ENCODE measurements at places on chromosomes 3 and 15.

DNA sequence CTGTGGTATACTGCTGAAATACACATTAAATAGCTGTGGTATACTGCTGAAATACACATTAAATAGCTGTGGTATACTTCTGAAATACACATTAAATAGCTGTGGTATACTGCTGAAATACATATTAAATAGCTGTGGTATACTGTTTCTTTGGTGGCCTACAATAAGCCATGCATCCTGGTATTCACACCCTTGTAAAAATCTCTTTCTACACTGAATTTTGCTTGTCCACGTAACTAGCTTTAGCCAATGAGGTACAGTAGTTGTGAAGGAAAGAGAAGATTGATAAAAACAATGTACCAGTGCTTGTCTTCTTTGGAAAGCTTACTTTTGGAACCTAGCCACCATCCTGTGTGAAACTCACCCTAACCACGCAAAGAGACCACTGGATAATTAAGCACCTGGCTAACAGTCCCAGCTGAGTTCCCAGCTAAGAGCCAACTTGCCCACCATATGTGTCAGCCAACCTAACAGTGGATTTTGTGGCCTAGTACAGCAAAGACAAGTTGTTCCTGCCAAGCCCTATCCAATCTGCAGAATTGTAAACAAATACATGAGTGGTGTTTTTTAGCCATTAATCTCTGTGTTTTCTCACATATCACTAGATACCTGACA is 103.4 kb upstream of the MELTF start:
- no peak for DNase-seq

DNA sequence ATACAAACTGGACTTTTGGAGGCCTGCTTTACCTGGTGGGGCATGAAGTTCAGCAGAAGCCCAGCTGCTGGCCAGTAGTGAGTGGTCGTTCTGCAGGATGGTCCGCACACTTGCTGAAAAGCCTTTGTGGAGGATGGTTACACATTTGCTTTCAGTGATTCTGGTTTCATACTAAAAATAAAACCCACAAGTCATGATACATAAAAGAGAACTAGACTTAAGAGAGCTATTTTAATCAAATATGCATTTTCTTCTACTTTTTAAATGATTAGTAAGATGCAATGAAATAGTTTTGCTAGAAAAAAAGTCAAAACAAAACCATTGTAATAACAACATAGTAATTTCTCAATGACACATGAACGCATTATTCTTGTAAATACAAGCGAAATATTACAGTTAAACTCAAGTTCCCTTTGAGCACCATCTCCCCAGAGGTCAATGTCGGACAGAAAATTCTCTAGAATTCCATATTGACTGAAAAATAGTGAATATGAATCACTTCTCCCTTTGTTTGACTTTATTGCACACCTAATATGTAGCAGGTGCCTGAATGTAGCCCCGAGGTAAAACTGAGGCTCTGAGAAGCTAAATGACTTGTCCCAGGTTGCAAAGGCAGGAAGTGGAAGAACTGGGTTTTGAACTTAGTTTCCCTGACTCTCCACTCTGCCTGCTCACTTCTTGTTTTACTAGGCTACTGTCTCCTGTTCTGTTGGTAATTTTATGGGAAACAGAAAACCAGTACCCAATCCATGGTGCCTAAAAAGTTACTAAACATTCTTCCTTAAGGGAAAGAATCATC is 8.3 kb downstream of the IL5RA start:
- no peak for DNase-seq

- no peak for DNase-seq
Observed at GRCh38 chr3:172376881-172377280, 71.4 kb downstream of the GHSR start.

- DNase-seq: no peak
Observed at GRCh38 chr15:29636140-29636539, 186.1 kb downstream of the TJP1 start.

GRCh38 chr3:100401674-100402041 is 319 bp downstream of the LNP1 start:
- DNase-seq: no peak

- peak; percentile 42 for DNase-seq
Observed at GRCh38 chr15:33278816-33279612, 31.8 kb upstream of the RYR3 start.

DNA sequence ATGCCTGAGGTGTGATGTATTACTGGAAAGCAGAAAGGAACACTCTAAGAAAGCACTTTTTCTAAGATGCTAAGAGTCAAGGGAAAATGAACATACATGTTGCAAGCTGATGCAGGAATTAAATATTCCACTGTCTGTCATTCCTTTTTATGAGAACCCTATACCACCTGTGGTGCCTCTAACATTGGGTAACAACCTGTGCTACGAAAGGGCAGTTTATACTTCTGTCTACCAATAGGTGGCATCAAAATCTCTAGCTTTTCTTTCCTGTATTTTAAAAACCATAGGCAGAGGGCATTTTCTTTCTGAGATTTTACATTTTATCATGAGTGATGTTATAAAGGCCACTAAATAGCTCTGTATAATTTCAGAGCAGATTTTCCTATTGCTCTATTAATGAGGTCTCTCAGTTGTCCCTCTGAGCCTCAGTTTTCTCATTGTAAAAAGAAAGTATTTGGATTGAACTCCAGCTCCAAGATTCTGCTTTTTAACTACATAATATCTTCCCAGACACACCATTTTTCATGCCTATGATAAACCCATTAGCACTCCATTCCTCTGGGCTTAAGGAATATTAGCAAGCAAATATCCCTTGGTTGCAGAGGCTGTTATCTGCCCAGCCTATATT is 3.5 kb upstream of the CPNE4 start:
- peak; percentile 41 for DNase-seq

DNA sequence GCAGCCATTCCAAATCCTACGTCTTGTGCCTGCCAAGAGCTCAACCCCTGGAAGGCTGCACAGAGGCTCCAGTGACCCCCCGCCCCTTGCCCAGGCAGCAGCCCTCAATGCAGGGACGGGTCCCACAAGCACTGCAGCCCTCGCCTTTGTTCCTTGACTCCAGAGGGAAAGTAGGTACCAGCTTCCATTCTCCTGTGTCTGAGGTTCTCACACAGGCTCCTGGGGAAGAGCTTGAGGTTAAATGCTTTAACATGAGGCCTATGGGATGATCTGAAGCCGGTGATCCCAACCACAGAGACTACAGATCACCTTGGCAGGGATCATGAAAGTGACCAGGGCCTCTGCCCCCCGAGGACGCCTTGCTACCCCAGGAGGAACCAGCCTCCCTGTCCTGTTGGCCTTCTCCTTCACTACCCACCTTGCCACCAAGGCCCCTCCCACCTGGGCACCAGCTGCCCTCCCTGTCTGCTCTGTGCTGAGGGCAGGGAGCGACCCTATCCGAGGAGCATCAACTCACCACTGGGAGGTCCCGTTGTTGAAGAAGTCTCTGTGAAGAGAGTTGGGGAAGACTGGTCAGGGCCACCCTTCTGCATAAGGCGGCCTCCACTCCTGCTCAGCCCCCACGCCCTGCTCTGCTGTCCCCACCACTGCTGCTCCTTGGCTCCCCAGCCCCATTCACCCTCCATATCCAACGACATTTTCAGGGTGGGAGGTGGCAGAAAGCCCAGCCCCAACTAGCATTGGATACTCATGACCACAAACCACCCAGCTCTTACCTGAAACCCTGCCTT is 95.3 kb downstream of the SEC22A start:
- DNase-seq: no peak

GRCh38 chr3:57038466-57039164 is 21.8 kb upstream of the SPATA12 start:
- DNase-seq: no peak

DNA sequence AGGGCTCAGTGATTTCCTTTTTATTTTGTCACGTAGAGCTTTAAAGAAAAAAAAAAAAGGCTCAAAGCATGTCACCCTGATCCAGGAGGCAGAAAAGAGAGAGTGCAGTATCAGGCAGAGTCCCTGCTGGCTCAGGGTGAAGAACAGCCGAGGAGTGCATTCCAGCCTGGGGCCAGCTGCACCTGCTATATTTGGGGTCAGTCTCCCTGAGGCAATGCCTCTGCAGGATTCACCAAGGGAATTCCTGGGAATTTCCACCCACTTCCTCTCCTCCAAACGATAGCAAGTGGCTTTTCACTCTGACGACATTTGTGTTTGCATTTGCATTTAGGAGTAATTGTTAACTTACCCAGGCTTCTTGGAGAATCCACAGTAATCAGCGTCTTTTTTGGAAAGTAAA is 202.9 kb upstream of the CTNNB1 start:
- no peak for DNase-seq

- no peak for DNase-seq
Observed at GRCh38 chr3:13054341-13055285, 18.6 kb downstream of the IQSEC1 start.

- DNase-seq: no peak
Observed at GRCh38 chr3:181629029-181629428, 82.7 kb upstream of the SOX2 start.

DNA sequence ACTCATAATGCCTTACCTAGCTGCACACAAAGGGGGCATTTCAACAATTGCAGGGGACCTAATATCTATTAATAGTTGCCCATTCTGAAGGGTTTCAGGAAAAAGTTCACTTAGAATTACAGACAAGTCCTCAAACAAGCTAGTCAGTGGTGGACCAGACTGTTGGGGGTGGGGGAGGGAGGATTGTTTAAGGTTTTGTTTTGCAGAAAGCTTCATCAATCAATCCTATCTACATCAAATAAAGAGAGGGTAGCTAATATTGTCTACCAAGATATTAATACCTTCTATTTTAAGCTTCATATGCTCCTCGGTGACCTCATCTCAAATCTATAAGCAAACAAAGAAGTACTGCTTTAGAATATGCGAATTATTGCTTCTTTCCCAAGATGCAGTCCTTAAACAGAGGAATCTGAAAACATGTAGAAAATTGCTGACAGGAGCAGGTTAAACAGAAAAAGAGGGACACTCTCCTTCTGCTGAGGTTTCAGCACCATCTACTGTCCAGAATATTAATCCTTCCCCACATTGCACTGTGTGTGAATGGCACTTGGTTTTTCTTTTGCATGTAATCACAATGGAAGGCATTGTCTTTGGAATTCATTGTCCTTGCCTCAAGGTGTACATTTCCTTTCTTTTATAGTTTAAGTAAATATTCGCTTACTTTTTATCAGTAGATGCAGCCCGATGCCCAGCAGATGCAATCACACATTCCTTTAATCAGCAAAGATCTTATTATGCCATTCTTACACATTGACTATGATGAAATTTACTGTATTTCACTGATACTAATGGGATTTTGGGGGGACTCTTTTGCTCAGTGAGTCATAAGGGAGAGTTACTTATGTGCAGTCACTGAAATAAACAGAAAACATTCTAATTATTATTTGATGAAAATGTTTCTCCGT is 94.7 kb downstream of the IL5RA start:
- DNase-seq: peak; percentile 43

- peak; percentile 36 for DNase-seq
Observed at GRCh38 chr3:71389911-71390573, 193.5 kb downstream of the FOXP1 start.

- no peak for DNase-seq
Observed at GRCh38 chr3:163821841-163822240, 1256.5 kb downstream of the SI start.

DNA sequence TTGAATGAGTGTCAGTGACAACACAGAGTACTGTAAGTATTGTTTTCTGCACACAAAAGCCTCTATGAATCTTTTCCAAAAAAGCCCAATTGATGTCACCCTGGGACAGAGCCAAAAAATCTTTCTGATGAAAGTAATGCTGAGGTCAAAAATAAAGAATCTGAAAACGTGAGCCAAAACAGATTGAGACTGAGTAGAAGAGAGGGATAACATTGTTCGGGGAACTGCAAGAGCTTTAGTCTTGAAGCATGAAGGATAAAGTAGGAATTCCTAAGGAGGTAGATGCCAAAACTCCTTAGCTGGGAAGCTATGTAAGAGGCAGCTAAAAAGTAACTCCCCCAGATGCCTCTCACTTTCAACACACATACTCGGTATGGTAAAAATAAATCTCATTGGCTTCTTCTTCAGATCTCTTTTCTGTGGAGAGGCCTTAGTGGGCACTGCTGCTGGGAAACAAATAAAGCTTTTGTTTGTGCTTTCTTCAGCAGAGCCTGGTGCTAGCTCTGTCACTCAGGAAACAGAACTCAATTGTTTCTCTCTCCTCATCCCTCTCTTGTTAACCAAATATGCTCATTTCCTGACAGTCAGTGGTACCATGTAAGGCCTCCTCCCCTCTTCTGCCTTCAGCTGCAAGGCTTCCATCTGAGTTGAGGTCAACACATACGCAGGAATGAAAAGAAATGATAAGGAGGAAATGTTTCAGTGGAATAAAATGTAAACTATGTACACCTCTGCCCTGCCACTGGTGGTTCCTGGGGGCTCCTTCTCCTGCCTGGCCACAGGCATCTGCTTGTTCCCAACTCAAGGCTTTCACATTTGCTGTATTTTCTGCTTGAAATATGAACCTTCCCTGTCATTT is 58.1 kb downstream of the CD200 start:
- DNase-seq: no peak

GRCh38 chr3:49333916-49334633 is 5.8 kb downstream of the USP4 start:
- no peak for DNase-seq

GRCh38 chr15:81254916-81255290 is 58.2 kb downstream of the IL16 start:
- no peak for DNase-seq

DNA sequence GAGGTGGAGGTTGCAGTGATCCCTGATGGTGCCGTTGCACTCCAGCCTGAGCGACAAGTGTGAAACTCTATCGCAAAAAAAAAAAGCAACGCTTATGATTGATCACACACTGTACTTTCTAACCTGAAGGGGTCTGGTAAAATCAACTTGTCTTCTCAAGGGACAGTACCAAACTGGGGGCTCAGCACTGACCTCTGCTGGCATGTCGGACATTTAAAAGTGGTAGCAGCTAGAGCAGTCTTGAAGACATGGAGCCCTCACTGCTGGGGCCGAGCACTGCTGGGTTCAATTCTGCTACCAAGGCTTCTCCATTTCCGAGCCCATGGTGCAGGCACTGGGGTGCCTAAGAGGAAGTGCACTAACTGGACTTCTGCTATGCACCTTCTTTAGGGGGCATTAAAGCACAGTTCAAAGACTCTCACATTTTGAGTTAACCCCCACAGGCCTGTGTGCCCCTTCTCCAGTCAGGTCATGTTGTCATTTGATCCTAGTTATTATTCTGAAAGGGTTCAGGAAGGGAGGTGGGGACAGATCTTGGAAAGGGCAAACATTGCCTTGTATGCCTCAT is 26.4 kb upstream of the LAMP3 start:
- DNase-seq: peak; percentile 58

DNA sequence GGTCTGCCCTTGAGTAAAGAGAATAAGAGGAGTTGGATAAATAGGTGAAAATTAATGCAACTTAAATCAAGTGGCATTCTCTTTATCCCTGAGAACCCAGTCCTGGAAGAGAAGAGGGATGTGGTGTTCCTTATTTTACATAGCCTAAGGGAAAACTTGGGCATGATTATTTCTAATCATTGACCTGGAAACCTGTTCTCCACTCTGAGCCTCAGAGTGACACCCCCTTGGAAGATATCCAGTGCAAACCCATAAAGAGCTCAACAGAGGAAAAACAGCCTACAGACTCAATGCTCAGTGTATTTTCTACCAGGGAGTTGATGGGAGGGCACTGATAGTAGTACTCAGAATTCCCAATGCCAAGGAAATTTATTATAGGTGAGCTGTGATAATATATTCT is 22.0 kb downstream of the SLC15A2 start:
- no peak for DNase-seq
